ENCODE measurements at places on chromosomes 3 and 15. TPM values are rescaled to one million over a fixed set of nuclear protein-coding genes. Genes with fewer than 3 reads are reported as not detected.

Gene GRAMD1C
- total RNA-seq, result not detected

Gene FANCD2OS
- total RNA-seq, result not detected

Gene OR5H14
- not detected for total RNA-seq

Gene PLAAT1
- 1.3 TPM for total RNA-seq

Gene FBXW12
- total RNA-seq, result not detected

Gene EFCAB12
- 0.19 TPM for total RNA-seq

- DNase-seq, result no peak
- peaks cover 20% of the 10 kb centered on the region for H3K4me1 ChIP-seq
- peaks cover 13% of the 10 kb centered on the region for H3K27me3 ChIP-seq
- H3K4me3 ChIP-seq, result no peak overlapping the region
- no peaks in the 10 kb centered on the region for H3K36me3 ChIP-seq
Observed at GRCh38 chr3:58633157-58633865, 33.3 kb downstream of the FAM3D start.

DNA sequence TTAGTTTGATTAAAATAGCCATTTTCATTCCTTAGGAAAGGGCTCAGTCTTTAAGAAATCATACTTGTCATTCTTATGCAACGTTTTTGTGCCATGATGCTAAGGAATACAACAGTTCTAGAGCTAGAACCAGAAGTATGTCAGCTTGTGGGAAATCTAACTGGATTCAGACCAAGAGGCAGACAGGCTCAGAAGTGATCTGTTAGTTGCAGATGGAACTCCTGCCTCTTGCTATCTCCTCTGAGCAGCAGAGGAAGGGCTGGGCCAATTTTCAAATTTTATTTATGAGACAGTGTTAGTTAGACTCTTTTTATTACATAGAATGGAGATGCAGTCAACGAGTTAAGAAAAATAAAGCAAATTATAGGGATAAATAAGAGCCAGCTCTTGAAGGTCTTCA lies 48.5 kb upstream of the RYR3 start:
- H3K4me3 ChIP-seq, result no peak overlapping the region
- H3K27me3 ChIP-seq, result no peaks in the 10 kb centered on the region
- no peaks in the 10 kb centered on the region for H3K4me1 ChIP-seq
- H3K27ac ChIP-seq, result no peak overlapping the region

- H3K4me1 ChIP-seq, result no peaks in the 10 kb centered on the region
- no peaks in the 10 kb centered on the region for H3K36me3 ChIP-seq
Observed at GRCh38 chr3:76969996-76970615, 69.8 kb upstream of the ROBO2 start.

DNA sequence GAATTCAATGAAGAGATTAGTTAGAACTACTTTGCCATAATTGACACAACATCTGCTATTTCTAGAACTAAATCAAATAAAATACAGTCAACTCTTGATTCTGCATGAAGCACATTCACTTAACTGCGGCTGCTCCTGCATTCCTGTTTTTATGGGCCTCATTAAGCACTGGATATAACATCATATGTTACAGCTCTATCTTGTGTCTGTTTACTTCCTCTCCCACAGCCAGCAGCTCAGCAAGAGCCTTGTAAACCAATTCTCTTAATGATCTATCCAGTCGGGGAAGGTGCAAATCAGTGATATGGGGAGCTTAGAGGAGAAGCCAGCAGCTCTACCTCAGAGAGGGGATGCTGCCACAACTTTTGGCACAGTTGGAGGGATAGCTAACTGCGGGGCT lies 329.2 kb downstream of the ARRDC4 start:
- H3K4me1 ChIP-seq, result peaks cover 9% of the 10 kb centered on the region
- peaks cover 7% of the 10 kb centered on the region for H3K27me3 ChIP-seq
- no peak overlapping the region for H3K4me3 ChIP-seq
- H3K27ac ChIP-seq, result no peak overlapping the region

DNA sequence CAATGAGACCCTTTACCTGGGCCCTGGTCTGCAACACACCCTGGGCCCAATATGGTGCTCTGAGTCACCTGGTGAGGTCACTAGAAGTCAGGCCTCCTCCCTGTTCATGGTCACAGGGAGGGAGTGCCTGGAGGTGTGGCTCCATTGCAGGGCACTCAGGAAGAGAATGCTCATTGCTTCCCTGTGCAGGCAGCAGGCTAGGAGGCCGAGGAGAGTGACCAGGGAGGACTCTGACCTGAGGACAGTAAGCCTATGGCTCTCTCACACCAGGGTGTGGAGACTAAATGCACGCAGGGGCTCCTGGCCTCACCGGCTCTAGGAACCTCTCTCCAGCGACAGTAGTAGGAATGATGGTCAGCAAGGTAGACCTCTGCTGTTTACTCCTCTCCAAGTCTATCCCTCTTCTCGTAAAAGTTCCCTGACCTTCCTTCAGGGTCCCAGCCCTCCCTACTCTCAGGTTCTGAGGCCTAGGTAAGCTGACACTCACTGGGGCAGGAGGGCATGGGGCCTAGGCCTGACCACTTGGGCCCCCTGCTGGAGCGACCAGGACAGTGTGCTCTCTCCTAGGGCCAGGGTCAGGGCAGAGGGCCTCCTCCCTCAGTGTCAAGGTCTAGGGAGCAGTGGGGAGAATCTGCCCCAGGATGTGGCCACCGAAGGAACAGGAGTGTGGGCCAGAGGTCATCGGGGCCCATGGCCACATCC lies 9.6 kb upstream of the SLCO2A1 start:
- H3K4me3 ChIP-seq, result no peak overlapping the region
- no peaks in the 10 kb centered on the region for H3K36me3 ChIP-seq
- peak; percentile 86 for DNase-seq
- H3K27ac ChIP-seq, result no peak overlapping the region

- no peaks in the 10 kb centered on the region for H3K36me3 ChIP-seq
- H3K4me1 ChIP-seq, result peaks cover 20% of the 10 kb centered on the region
- no peak overlapping the region for H3K4me3 ChIP-seq
- no peaks in the 10 kb centered on the region for H3K27me3 ChIP-seq
Observed at GRCh38 chr15:64249406-64249805, 86.6 kb upstream of the PPIB start.

DNA sequence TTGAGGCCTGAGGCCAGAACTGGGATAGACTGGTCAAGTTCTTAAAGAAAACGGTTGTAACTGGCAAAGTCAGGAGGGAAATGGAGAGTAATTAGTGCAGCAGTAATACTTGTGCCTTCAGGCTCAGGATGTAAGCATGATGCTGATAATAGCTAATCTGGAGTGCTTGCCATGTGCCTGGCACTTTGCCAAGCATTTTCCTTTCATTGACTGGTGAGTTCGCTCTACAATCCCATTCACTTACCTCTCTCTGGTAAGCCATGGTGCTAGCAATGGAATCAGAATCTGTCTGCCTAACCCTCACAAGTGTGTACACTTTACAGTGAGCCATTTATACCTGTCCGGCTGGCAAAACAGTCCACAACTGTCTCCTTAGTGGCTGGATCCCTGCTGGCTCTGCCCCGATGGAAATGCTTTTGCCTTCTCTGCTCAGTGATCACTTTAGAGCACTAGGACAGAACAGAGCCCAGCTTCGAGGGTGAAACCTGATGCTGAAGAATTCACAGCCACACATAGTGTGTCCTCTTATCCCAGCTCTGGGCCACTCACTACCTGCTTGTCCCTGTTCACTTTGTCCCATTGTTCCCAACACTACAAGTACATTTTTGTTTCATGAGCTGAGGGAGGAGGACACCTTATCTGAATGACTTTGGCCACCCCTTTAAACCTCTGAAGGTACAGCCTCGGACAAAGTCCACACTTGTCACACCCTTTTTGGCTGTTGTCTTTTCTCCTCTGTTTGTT lies 10.3 kb downstream of the CHP1 start:
- no peaks in the 10 kb centered on the region for H3K27me3 ChIP-seq
- peaks cover 17% of the 10 kb centered on the region for H3K36me3 ChIP-seq
- no peak overlapping the region for H3K4me3 ChIP-seq

GRCh38 chr15:31265090-31265870 lies 61.4 kb upstream of the KLF13 start:
- peaks cover 31% of the 10 kb centered on the region for H3K4me1 ChIP-seq
- H3K4me3 ChIP-seq, result no peak overlapping the region
- no peaks in the 10 kb centered on the region for H3K27me3 ChIP-seq
- peak; percentile 50 for DNase-seq

GRCh38 chr3:3951501-3951900 lies 152.3 kb downstream of the LRRN1 start:
- no peaks in the 10 kb centered on the region for H3K36me3 ChIP-seq
- DNase-seq, result no peak
- no peak overlapping the region for H3K4me3 ChIP-seq
- H3K27me3 ChIP-seq, result no peaks in the 10 kb centered on the region
- no peak overlapping the region for H3K27ac ChIP-seq
- no peaks in the 10 kb centered on the region for H3K4me1 ChIP-seq

- no peaks in the 10 kb centered on the region for H3K4me1 ChIP-seq
- H3K27ac ChIP-seq, result no peak overlapping the region
- no peak for DNase-seq
Observed at GRCh38 chr3:17070161-17070959, 185.6 kb downstream of the PLCL2 start.

DNA sequence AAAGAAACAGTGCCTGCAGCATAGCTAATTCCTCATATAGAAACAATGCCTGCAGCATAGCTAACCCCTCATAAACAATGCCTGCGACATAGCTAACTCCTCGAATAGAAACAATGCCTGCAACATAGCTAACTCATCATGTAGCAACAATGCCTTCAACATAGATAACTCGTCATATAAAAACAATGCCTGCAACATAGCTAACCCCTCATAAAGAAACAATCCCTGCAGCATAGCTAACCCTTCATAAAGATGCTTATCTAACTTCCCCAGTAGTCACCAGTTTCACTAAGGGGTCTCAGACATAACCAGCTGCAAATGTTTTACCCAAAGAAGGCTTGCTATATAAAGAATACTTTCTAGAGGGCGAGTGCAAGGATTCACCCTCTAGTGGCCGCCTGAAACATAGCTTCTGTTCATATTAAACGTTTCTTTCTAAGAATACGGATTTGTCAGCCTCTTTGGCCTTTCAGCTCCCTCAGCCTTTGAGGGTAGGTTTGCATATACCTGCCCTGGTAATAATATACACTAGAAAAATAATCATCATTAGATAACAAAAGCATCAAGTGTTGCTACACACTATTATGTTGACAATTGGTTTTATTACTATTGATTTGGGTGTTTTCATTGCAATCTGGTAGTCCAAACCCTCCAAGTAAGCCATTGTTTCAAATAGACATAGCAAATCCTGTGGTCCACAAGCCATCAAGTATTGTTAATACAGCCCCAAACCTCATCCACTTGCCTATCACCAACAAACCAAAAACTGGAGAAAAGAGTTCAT lies 44.4 kb upstream of the FAN1 start:
- no peaks in the 10 kb centered on the region for H3K27me3 ChIP-seq
- no peak for DNase-seq
- no peak overlapping the region for H3K27ac ChIP-seq
- H3K36me3 ChIP-seq, result no peaks in the 10 kb centered on the region

- peaks cover 21% of the 10 kb centered on the region for H3K4me1 ChIP-seq
- no peak for DNase-seq
- H3K36me3 ChIP-seq, result no peaks in the 10 kb centered on the region
- H3K4me3 ChIP-seq, result no peak overlapping the region
- no peaks in the 10 kb centered on the region for H3K27me3 ChIP-seq
- no peak overlapping the region for H3K27ac ChIP-seq
Observed at GRCh38 chr15:90262426-90262825, 3.0 kb upstream of the NGRN start.

GRCh38 chr15:28079313-28079969 lies 19.7 kb downstream of the OCA2 start:
- no peaks in the 10 kb centered on the region for H3K36me3 ChIP-seq
- no peaks in the 10 kb centered on the region for H3K4me1 ChIP-seq
- no peak overlapping the region for H3K4me3 ChIP-seq
- peak; percentile 82 for DNase-seq
- H3K27me3 ChIP-seq, result no peaks in the 10 kb centered on the region
- no peak overlapping the region for H3K27ac ChIP-seq

DNA sequence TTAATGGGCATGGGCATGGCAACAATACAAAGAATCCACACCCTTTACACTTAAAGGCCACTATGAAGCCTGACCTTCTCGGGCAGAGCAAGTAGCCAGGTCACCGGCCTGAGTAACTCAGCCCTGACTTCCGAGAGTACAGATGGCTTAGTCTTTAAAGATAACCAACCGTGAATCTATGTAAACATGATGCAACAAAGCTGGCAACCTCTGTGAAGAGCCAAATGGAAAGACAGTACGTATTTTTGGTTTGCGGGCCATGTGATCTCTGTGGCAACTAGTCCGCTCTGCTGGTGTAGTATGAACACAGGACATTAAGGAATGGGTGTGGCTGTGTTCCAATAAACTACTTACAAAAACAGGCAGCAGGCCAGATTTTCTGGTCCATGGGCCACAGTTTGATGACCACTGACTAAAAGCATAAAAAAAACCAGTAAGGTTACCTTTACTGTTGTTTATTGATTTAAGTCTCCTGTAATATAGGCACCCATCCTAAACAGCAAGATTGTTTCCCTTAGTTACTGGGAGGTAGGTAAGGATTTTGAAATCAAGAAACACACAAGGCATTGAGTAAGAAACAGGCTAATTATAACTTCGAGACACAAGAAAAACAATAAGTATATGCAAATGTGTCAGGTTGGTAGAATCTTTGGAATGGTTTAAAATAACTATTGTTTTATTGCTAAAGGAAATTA lies 14.5 kb downstream of the RIOX2 start:
- H3K4me3 ChIP-seq, result no peak overlapping the region
- no peak overlapping the region for H3K27ac ChIP-seq
- H3K4me1 ChIP-seq, result peaks cover 9% of the 10 kb centered on the region
- no peak for DNase-seq

- H3K27ac ChIP-seq, result no peak overlapping the region
- no peaks in the 10 kb centered on the region for H3K4me1 ChIP-seq
- no peak for DNase-seq
- H3K4me3 ChIP-seq, result no peak overlapping the region
Observed at GRCh38 chr3:118955914-118956556, 78.6 kb downstream of the IGSF11 start.

- no peak overlapping the region for H3K4me3 ChIP-seq
- DNase-seq, result peak; percentile 79
- H3K27ac ChIP-seq, result no peak overlapping the region
- no peaks in the 10 kb centered on the region for H3K27me3 ChIP-seq
- no peaks in the 10 kb centered on the region for H3K4me1 ChIP-seq
Observed at GRCh38 chr15:96273317-96274086, 57.0 kb upstream of the NR2F2 start.

Data from esophagus muscularis mucosa (tissue), 4 donors.